Activated T-cell treated with anti-CD3 and anti-CD28 coated beads, Interleukin-2, amount 50 U/mL, for 4 hours (primary cell): ENCODE measurements at places on chromosomes 12 and 14. TPM values are rescaled to one million over a fixed set of nuclear protein-coding genes. Genes with fewer than 3 reads are reported as not detected.

The MYF5 gene
- not detected for total RNA-seq

The AKAP6 gene
- 0.76 TPM for total RNA-seq

The KRT75 gene
- not detected for total RNA-seq

The PRH1 gene
- 12.5 TPM for total RNA-seq

The TCTN2 gene
- total RNA-seq, result 3.5 TPM

The SSPN gene
- total RNA-seq, result not detected

The ZDHHC22 gene
- total RNA-seq, result not detected

The SPTB gene
- 0.08 TPM for total RNA-seq

The PPP2R5E gene
- total RNA-seq, result 49.3 TPM

The NGB gene
- total RNA-seq, result not detected

The PLEKHD1 gene
- total RNA-seq, result 0.10 TPM

The KRT6C gene
- not detected for total RNA-seq

The GPR137C gene
- not detected for total RNA-seq

The CAPS2 gene
- 0.79 TPM for total RNA-seq

The GARIN6 gene
- not detected for total RNA-seq

The UNC79 gene
- not detected for total RNA-seq

The COQ5 gene
- total RNA-seq, result 29.9 TPM

The RBM23 gene
- total RNA-seq, result 80.4 TPM

The ETFRF1 gene
- 10.5 TPM for total RNA-seq

The TBX5 gene
- not detected for total RNA-seq
